ENCODE measurements at places on chromosomes 3 and 15. TPM values are rescaled to one million over a fixed set of nuclear protein-coding genes. Genes with fewer than 3 reads are reported as not detected.

DNA sequence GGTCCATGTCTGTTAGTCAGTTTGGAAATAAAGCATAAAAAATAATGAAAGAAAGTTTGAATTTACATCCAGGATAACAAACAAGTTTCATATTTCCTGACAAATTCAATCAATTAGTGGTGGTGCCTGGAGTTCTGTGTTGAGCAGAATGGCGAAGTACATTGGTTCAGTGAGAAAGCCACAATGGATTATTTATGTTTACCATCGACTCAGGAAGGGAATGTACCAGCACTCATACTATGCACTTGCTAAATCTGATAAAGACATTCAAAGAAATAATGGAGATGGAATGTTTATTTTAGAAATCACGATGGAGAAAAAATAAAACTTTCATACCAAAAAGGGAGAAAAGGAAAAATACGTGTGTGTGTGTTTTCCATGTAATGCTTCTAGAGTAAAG is 45.3 kb upstream of the MME start:
- H3K27ac ChIP-seq, result no peak overlapping the region
- H3K36me3 ChIP-seq, result peaks cover 2% of the 10 kb centered on the region
- no peaks in the 10 kb centered on the region for H3K27me3 ChIP-seq
- DNase-seq, result no peak
- no peak overlapping the region for H3K4me3 ChIP-seq
- H3K4me1 ChIP-seq, result peaks cover 25% of the 10 kb centered on the region

- H3K36me3 ChIP-seq, result peaks cover 22% of the 10 kb centered on the region
- no peak overlapping the region for H3K4me3 ChIP-seq
- H3K27me3 ChIP-seq, result no peaks in the 10 kb centered on the region
- peaks cover 26% of the 10 kb centered on the region for H3K4me1 ChIP-seq
These were observed 58.4 kb downstream of the RBM6 start for GRCh38 chr3:49998326-49998725.

Gene LSMEM2
- total RNA-seq, result 0.57 TPM

Gene LSAMP
- 3.6 TPM for total RNA-seq

Gene CATSPER2
- 2.5 TPM for total RNA-seq

GRCh38 chr3:188526057-188526456 is 372.1 kb downstream of the LPP start:
- DNase-seq, result no peak
- H3K36me3 ChIP-seq, result no peaks in the 10 kb centered on the region
- no peak overlapping the region for H3K27ac ChIP-seq
- no peak overlapping the region for H3K4me3 ChIP-seq
- H3K4me1 ChIP-seq, result no peaks in the 10 kb centered on the region

DNA sequence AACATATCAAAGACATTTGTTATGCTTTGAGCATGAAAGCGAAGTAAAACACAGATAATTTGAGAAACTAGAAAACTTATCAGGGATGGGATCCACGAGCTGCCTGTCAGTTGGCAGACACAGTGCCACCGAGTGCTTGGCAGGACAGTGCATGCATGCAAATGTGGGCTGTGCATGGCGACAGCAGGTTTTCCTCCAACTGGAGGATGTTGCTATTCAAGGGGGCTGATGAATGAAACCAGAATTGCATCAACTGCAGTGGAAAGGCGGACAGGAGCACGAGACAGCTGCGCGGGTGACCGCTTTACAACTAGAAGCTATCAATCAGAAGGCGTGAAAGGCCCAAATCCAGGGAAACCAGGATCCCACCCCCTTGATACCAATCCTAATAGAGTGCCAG is 244.3 kb downstream of the NR2F2 start:
- H3K4me3 ChIP-seq, result no peak overlapping the region
- peaks cover under 1% of the 10 kb centered on the region for H3K4me1 ChIP-seq
- H3K27me3 ChIP-seq, result no peaks in the 10 kb centered on the region
- H3K27ac ChIP-seq, result no peak overlapping the region
- no peak for DNase-seq

Gene PRSS50
- 1.4 TPM for total RNA-seq

DNA sequence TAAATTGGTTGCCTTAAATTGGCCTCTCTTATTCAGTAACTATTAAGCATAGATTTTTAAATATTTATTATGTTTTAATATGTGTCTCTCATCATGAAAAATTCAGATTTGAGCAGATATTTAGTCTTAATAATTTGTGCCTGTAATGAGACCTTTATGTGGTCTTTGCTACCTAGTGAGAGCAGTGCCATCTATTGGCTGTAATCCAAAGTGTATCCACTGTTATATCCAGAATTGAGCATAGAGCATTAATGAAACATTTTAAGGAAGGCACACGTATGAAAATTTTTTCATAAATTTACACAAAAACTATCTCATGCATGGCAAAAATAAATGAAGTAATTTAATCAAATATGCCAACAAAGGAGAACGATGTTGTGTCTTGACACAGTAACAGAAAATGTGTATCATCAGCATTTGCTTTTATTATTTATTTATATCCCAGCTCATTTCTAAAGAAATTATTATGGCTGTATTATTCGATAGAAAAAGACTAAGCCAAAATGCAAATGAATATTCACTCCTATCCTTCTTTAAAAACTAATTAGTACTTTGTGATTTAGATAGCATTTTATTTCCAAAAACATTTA is 203.5 kb downstream of the RSRC1 start:
- no peak for DNase-seq
- H3K36me3 ChIP-seq, result no peaks in the 10 kb centered on the region
- H3K4me3 ChIP-seq, result no peak overlapping the region
- no peaks in the 10 kb centered on the region for H3K4me1 ChIP-seq
- H3K27ac ChIP-seq, result no peak overlapping the region
- no peaks in the 10 kb centered on the region for H3K27me3 ChIP-seq

DNA sequence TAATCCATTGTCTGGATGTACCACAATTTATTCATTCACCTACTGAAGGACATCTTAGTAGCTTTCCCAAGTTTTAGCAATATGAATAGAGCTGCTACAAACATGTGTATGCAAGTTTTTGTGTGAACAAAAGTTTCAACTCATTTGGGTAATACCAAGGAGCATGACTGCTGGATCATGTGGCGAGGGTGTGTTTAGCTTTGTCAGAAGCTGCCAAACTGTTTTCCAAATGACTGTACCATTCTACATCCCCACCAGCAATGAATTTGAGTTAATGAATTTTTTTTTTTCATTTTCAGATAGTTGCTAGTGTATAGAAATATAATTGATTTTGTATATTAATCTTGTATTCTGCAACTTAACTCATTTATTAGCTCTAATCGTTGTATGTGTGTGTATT is 20.0 kb upstream of the ELP6 start:
- H3K36me3 ChIP-seq, result no peaks in the 10 kb centered on the region
- H3K27ac ChIP-seq, result no peak overlapping the region
- no peak overlapping the region for H3K4me3 ChIP-seq
- H3K27me3 ChIP-seq, result no peaks in the 10 kb centered on the region

DNA sequence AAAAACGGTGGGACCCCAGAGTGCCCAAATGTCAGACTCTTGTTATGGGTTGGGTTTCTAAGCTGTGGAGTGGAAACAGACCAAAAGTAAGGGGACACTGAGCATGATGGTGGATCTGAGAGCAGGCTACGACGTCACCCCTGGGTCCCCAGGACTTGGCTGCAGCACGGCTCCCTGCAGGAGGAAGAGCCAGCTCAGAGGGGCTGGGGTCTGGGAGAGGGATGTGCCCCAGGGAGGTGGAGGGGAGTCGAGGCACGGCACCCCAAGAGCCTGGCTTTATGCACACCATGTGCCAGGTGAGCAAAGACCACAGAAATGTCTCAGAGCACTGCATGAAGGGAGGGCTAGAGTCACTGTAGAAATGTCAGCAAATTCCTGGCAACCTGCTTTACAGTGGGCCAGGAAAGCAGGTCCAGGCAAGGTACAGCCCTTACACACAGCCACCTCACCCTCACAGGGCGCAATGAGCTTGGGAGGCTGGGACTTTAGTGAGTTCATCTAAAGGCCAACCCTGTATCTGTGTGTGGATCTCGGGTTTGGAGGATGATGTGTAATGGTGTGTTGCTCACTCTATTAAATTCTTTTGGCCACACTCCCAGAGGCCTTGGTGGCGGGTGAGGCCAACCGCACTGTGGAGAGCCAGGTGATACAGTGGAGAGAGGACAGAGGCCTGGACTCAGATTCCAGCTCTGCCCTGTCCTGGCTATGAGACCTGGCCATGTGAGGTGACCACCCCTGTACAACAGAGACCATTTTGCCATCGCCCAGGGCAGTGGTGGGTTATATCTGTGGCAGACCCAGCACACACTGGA is 14.1 kb downstream of the CTSH start:
- H3K36me3 ChIP-seq, result peaks cover 6% of the 10 kb centered on the region
- no peaks in the 10 kb centered on the region for H3K27me3 ChIP-seq
- H3K4me1 ChIP-seq, result peaks cover 2% of the 10 kb centered on the region
- no peak for DNase-seq
- no peak overlapping the region for H3K27ac ChIP-seq

Gene DNASE1L3
- total RNA-seq, result not detected

GRCh38 chr15:61906961-61907752 is 153.1 kb downstream of the VPS13C start:
- H3K36me3 ChIP-seq, result peaks cover 9% of the 10 kb centered on the region
- no peak overlapping the region for H3K27ac ChIP-seq
- no peak overlapping the region for H3K4me3 ChIP-seq
- no peak for DNase-seq

DNA sequence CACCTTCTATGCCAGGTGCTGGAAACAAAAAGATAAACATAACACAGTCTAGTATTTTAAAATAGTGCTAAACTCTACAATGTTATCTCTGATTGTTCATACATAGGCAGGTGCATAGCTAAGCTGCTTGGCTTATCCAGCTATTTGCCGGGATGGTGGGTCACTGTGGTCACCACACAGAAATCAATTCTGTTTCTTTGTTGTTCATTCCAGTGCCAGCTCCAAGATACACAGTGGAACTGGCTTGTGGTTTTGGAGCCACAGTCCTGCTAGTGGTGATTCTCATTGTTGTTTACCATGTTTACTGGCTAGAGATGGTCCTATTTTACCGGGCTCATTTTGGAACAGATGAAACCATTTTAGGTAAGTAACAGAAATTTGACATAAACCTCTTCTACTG is 130.2 kb downstream of the IL1RAP start:
- no peaks in the 10 kb centered on the region for H3K27me3 ChIP-seq
- no peaks in the 10 kb centered on the region for H3K36me3 ChIP-seq
- peaks cover 41% of the 10 kb centered on the region for H3K4me1 ChIP-seq
- DNase-seq, result no peak
- H3K27ac ChIP-seq, result no peak overlapping the region

- no peak overlapping the region for H3K4me3 ChIP-seq
- no peak overlapping the region for H3K27ac ChIP-seq
- no peak for DNase-seq
- H3K36me3 ChIP-seq, result no peaks in the 10 kb centered on the region
- no peaks in the 10 kb centered on the region for H3K27me3 ChIP-seq
- H3K4me1 ChIP-seq, result no peaks in the 10 kb centered on the region
These were observed 33.9 kb downstream of the SH3BP5 start for GRCh38 chr3:15298504-15298903.

DNA sequence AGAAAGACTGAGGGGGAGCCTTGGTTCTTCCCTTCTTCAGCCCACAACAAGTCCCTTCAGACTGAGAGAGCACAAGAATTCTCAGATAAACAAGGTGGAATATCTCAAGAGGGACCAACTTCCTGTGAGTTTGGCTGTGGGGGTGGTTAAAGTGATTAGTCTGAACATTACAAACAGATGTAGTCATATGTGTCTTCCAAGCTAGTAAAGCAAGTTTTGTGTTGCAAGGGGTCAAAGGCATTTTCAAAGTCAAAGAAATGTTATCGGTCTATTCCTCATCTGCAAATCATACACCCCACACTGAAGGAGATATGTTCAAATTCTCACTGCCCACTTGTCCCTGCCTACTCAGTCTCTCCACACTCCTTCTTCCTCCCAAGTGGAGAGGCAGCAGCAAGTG is 242.5 kb downstream of the FAM43A start:
- H3K36me3 ChIP-seq, result peaks cover 16% of the 10 kb centered on the region
- DNase-seq, result no peak
- no peak overlapping the region for H3K27ac ChIP-seq
- no peak overlapping the region for H3K4me3 ChIP-seq

DNA sequence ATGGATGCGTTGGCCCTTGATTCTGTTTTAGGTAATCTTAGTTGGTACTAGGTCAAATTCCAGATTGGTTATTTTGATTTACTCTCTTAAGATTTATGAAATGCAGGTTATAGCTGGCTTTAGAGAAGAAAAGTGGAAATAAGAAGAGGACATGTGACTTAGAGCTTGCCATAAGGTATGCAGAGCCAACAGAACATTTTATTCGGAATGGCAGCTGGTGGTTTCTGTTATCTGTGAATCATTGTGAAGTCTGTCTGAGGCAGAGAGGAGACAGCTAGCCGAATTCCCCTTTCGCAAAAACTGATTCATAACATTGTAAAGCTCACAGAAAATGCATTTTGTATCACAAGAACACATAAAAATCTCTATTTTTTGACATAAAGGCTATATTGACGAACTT is 82.1 kb downstream of the FILIP1L start:
- H3K27ac ChIP-seq, result no peak overlapping the region
- no peaks in the 10 kb centered on the region for H3K36me3 ChIP-seq
- no peak overlapping the region for H3K4me3 ChIP-seq
- H3K27me3 ChIP-seq, result no peaks in the 10 kb centered on the region

Gene GOLGA8T
- 1.0 TPM for total RNA-seq

DNA sequence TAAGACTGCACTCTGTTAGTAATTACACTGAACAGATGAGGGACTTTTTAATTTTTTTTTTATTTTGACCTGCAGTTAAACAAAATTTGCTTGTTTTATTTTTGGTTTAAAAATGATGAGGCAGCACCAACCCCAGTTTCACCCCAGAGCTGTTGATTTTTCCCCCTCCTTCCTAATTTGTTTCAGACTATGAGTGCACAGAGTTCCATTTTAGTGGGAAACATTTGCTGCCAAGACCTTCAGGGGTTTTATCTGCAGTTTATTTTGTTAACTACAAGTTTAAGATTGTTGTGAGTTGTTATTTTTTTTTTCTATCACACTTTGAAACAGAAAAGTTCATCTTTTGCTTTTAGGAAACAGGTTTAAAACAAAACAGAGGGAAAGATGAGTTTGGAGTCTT is 455.9 kb upstream of the NR2F2 start:
- no peak overlapping the region for H3K4me3 ChIP-seq
- no peak for DNase-seq
- H3K4me1 ChIP-seq, result peaks cover 21% of the 10 kb centered on the region
- no peak overlapping the region for H3K27ac ChIP-seq
- H3K27me3 ChIP-seq, result no peaks in the 10 kb centered on the region

DNA sequence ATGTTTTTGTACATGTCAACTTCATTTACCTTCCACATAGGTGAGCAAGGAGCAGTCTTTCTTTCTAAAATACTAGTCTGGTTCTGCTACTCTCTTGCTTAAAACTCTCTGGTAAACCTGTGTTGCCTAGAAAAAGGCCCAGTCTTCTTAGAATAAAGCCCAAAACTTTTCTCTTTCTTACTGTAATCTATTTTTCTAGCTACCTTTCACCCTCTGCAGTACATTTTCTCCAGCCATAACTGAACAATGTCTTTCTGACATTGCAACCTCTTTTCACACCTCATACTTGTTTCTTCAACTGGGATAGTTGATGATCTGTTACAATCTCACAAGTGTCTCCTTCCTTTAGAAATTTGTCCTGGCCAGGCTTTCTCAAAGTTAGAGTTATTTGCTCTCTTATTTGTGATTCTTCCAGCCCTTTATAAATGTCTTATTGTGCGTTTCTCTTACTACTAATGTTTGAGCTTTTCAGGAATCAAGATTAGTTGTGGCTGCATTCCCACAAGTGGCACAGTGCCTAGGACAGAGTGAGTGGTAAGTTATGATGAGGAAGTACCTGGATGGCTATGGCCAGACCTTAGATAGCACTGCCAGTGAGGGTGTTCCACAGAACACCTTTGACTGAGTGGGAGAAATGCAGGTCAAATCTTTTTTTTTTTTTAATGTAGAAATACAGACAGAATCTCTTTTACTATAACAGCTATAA is 313.4 kb upstream of the SATB1 start:
- no peaks in the 10 kb centered on the region for H3K36me3 ChIP-seq
- H3K27me3 ChIP-seq, result no peaks in the 10 kb centered on the region
- H3K4me1 ChIP-seq, result peaks cover 5% of the 10 kb centered on the region
- no peak overlapping the region for H3K4me3 ChIP-seq
- no peak for DNase-seq
